ENCODE measurements at places on chromosomes 7 and 10.

GRCh38 chr10:132412316-132413192 lies 15.6 kb downstream of the PWWP2B start:
- DNase-seq, result no peak

GRCh38 chr10:113241599-113242360 lies 291.7 kb downstream of the TCF7L2 start:
- no peak for DNase-seq

DNA sequence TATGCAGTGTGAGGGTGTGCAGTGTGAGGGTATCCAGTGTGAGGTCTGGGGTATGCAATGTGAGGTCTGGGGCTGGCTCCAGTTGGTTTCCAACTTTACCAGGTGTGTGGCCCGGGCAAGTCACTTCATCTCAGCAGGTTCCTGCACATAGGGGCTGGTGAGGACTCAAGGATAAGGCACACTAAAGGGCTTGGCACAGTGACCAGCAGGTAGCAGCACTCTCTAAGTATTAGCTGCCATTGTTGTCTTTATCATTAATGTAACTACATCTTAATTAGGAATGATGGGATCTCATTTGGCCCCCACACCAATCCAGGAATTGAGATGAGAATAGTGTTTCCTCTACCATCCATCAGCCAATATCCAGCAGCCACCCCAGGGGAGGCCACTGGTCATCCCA lies 117.3 kb downstream of the KCNMA1 start:
- DNase-seq, result no peak

GRCh38 chr10:7948371-7949000 lies 106.0 kb upstream of the GATA3 start:
- DNase-seq, result no peak

GRCh38 chr7:113705439-113705838 lies 213.4 kb downstream of the PPP1R3A start:
- no peak for DNase-seq

DNA sequence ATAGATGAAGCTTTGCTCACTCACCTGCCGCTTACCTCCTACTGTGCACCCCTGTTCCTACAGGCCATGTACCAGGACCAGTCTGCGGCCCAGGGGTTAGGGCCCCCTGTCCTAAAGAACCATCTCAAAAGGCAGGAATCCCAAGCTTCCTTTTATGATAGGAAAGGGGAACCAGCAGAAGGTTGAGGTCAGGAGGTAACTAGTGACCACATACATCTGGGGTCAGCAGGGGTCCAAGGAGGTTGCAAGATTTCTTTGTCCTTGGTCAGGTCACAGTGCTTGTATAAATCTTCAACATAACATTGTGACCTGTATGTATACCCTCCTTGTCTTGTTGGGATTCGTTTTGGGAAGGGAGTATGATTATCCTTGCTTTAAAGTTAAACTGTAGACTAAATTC lies 73.8 kb downstream of the OAT start:
- DNase-seq, result no peak

GRCh38 chr10:57225920-57226319 lies 864.9 kb upstream of the ZWINT start:
- no peak for DNase-seq

GRCh38 chr7:158120716-158121115 lies 466.9 kb downstream of the PTPRN2 start:
- no peak for DNase-seq

Measured in T-helper 2 cell (primary cell).